Ascending aorta (tissue), 2 donors: ENCODE measurements at places on chromosomes 1 and 21.

DNA sequence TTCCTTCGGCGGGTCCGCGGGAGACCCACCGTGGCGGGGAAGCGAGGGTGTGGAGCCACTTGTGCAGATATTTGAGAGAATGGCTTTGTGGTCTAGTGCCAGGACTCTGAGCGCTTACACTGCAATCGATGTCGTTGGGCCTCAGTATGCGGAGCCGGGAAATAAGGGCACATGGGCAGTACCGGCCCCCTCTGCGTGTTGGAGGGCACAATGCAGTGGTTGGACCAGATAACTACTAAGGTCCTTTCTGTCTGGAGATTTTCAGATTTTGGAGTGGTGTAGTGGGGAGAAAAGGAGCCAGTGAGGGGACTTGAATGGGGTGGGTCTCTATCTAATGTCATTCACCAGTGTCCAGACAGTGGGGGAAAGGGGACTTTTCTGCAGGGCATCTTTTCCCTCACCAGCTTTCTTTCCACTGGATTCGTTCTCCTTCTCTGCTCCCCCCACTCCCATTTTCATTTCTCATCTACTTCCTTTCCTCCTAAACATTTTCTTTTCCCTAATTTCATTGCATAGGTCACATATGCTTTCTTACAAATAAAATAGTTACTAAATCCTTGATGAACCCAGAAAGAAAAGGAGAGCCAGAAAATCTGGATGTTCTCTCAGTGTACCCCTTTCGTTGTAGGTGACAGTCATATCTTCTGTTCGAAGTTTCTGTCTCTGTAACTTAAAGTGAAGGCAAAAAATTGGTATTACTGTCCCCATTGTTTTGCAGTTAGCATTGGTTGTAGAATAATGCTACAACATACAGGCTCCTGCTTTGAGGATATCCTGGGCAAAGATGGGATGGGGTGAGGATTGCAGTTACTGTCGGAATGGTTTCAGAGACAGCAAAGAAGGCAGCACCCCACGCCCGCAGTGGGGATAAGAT is 1.4 kb downstream of the ATF3 start:
- H3K27me3 ChIP-seq = no peaks in the 10 kb centered on the region
- H3K4me1 ChIP-seq = peaks cover 25% of the 10 kb centered on the region
- peak overlapping the region; percentile 64 for H3K4me3 ChIP-seq
- no peak for DNase-seq
- H3K36me3 ChIP-seq = peaks cover 2% of the 10 kb centered on the region
- peak overlapping the region; percentile 99 for H3K27ac ChIP-seq

DNA sequence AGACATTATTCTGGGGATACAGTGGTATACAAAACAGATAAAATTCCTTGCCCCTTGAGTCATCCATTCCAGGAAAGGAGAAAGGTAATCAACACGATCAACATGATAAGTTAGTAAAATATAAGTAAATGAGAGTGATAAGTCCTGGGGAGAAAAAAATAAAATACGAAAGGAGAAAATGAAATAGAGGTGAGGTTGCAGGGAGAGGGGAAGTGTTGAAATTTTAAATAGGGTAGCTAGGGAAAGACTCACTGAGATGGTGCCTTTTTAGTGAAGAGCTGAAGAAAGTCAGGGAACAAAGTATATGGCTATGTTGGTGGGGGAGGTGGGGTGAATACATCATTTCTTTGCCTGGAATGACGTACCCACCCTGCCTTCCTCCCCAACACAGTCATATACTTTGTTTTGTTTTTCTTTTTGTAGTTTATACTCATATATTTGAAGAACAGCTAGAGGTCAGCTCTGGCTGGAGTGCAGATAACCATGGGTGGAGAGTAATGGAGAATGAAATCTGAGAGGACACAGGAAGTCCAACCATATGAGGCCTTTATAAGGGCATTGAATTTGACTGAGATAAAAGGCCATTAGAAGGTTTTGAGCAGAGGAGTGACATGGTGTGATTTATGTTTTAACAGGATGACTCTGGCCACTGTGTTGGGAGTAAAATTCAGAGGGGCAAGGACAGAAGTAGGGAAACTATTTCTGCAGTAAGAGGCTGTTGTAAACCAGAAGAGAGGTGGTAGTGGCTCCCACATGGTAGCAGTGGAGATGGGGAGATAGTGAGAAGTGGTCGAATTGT is 54.8 kb downstream of the OSBPL9 start:
- H3K27me3 ChIP-seq = no peaks in the 10 kb centered on the region
- H3K4me1 ChIP-seq = peaks cover 41% of the 10 kb centered on the region
- H3K36me3 ChIP-seq = no peaks in the 10 kb centered on the region
- DNase-seq = no peak
- H3K4me3 ChIP-seq = no peak overlapping the region

DNA sequence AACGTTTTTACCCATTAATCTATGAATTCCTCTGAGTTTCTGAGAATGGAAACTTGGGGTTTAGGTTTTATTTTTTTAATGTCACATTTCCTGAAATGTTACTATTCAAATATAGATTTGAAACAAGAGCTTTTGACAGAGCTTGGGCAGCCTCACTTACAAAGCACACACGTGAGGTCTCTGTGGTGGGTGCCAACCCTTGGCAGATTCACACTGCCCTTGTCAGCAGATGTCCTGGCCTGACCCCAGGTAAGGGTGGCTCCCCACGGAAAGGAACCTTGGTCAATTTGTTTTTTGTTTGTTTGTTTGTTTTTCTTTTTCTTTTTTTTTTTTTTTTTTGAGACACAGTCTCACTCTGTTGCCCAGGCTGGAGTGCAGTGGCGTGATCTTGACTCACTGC is 53.5 kb downstream of the FAAP20 start:
- H3K27ac ChIP-seq = no peak overlapping the region
- no peak for DNase-seq
- no peak overlapping the region for H3K4me3 ChIP-seq
- no peaks in the 10 kb centered on the region for H3K27me3 ChIP-seq
- H3K4me1 ChIP-seq = no peaks in the 10 kb centered on the region
- H3K36me3 ChIP-seq = no peaks in the 10 kb centered on the region

DNA sequence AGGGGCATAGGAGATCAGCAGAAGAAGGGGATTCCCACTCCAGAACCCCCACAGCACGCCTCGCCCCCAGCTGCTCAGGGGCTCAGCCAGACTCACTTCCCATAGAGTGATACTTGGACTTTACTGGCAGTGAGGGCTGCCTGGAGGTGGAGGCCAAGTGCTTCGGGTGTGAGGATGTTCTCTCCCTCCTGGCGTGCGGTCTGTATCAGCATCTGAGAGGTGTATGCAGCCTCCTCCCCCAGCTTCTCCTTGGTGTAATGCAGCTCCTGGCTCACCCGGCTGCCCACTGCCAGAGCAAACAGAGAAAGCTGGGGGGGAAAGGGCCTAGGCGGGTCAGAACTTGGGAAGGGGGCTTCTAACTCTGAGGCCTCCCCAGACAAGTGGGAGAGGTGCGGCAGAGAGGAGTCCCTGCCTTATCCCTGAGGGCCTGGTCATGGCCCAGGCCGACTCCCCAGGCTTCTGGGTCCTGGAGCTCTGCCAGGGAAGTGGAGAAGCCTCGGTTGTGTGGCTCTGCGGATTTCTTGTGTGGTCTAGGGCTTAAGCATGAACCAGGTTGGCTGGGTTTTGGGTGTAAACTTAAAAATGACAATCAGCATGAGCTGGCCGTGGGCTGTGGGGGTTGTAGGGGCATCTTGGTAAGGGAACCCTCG is 10.9 kb downstream of the PTCH2 start:
- DNase-seq = no peak
- no peak overlapping the region for H3K4me3 ChIP-seq
- no peak overlapping the region for H3K27ac ChIP-seq
- no peaks in the 10 kb centered on the region for H3K27me3 ChIP-seq

- no peaks in the 10 kb centered on the region for H3K27me3 ChIP-seq
- DNase-seq = no peak
- H3K27ac ChIP-seq = peak overlapping the region; percentile 97
- H3K4me1 ChIP-seq = peaks cover 24% of the 10 kb centered on the region
- no peaks in the 10 kb centered on the region for H3K36me3 ChIP-seq
These were observed 4.8 kb upstream of the SLC2A1 start for GRCh38 chr1:42963378-42964043.

GRCh38 chr1:28129150-28129549 is 40.7 kb upstream of the EYA3 start:
- H3K27ac ChIP-seq = no peak overlapping the region
- no peaks in the 10 kb centered on the region for H3K27me3 ChIP-seq
- H3K36me3 ChIP-seq = no peaks in the 10 kb centered on the region
- H3K4me3 ChIP-seq = no peak overlapping the region

DNA sequence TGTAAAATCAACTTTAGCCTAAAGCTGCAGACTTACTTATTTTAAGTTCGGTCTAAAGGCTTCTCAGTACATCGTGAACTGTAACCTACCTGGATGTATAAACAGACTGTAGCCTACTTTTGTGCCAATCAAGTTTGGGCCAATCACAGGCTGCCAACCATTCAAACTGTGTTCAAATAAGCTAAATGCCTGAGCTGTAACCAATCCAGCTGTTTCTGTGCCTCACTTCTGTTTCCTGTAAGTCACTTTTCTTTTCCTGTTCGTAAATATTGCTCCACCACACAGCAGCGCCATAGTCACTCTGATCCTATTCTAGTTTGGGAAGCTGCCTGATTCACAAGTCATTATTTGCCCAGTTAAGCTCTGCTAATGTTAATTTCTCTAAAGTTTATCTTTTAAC is 37.5 kb upstream of the SLAMF9 start:
- no peak overlapping the region for H3K4me3 ChIP-seq
- H3K4me1 ChIP-seq = no peaks in the 10 kb centered on the region
- no peak for DNase-seq
- H3K27ac ChIP-seq = no peak overlapping the region
- H3K27me3 ChIP-seq = no peaks in the 10 kb centered on the region

GRCh38 chr1:4172644-4173599 is 272.9 kb upstream of the C1orf174 start:
- no peak for DNase-seq
- no peak overlapping the region for H3K4me3 ChIP-seq
- H3K27ac ChIP-seq = no peak overlapping the region
- no peaks in the 10 kb centered on the region for H3K4me1 ChIP-seq
- no peaks in the 10 kb centered on the region for H3K27me3 ChIP-seq
- H3K36me3 ChIP-seq = no peaks in the 10 kb centered on the region

GRCh38 chr21:42986125-42986783 is 11.9 kb downstream of the PKNOX1 start:
- H3K27ac ChIP-seq = no peak overlapping the region
- DNase-seq = no peak
- no peak overlapping the region for H3K4me3 ChIP-seq
- no peaks in the 10 kb centered on the region for H3K27me3 ChIP-seq
- H3K36me3 ChIP-seq = no peaks in the 10 kb centered on the region
- H3K4me1 ChIP-seq = no peaks in the 10 kb centered on the region

DNA sequence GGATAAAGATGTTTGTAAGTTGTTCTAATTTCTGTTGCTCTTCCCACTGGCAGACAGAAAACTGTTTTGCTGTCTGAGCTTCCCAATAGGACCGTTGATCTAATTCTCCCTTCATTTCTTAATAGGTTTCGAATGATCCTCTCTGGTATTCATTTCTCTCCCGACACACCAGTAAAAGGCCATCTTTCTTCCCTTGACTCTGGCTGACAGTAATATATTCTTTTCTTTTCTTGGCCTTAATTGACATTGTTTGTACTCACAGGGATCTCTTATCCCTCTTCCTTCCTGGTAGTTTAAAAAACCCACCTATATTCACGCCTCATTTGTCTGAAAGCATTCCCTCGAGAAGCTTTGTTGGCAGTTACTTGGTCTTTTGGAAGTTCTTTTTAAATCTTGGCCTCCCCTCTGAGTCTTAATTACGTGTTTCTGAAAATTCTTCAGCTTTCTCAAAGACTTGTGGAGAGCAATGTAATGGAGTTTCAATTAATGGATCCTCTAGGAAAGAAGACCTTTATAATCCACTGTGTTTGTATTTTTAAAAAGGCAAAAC is 40.3 kb downstream of the MAP10 start:
- no peak overlapping the region for H3K4me3 ChIP-seq
- H3K4me1 ChIP-seq = no peaks in the 10 kb centered on the region
- H3K27ac ChIP-seq = no peak overlapping the region

DNA sequence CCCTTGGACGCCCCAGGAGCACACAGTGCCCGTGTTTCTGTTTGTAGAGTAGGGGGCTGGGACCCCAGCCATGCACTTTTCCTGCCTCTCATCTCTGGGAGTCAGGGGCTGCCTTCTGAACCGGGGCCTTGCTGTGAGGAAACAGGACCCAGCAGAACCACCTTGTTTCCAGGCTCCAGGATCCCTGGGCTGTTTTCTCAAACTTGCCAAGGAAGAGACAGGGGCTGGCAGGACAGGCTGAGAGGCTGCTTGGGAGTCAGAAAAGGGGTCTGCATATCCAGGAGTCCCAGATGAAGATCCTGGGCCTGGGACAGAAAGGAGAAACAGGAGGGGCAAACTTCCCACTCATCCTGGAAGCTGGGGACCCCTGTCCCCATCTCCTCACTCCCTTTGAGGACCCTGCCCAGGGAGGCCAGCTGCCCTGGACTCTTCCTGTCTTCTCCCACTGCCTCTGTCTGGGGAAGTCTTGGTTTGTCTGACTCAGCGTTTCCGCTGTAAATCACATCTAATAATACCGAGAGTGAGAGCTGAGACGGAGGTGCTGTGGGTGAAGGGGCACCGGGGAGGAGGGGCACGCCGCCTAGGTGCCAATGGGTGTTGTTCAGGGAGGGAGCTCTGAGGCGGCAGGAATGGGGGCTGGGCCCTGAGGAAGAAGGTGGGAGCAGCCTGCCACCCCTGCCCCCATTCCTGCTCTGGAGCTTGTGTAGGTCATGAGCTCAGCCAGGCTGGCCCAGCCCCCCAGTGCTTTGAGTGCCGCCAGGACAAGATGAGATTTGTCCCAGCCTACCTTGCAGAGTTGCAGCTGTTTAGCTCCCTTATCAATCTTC is 16.7 kb downstream of the POU3F1 start:
- no peak overlapping the region for H3K27ac ChIP-seq
- H3K4me3 ChIP-seq = no peak overlapping the region
- DNase-seq = no peak
- peaks cover 14% of the 10 kb centered on the region for H3K36me3 ChIP-seq

DNA sequence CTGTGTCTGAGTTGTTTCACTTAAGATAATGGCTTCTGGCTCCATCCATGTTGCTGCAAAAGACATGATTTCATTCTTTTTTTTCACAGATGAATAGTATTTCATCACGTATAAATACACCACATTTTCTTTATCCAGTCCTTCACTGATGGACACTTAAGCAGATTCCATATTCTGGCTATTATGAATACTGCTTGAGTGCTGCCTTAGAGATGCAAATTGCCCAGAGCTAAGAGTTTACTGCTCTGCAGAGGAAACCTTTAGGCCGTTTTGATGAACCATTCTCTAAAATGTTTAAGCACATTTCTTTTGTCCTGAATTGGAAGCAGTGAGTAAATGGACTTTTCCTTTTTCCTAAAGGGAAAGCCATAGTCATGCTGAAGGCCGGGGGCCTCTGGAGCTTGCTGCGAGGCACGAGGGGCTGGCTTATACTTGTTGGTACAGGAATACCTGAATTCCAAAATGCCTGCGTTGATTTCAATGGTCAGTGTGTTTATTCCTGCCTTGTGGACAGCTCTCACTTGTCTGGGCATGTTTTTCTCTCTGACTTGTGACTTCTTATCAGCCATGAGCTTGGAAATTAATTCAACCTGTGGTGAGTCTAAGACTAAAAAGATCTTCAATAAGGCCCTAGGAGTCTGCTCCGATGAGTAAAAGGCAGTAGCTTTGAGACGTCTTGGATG is 201.0 kb upstream of the MAP1LC3C start:
- H3K4me1 ChIP-seq = no peaks in the 10 kb centered on the region
- H3K36me3 ChIP-seq = peaks cover 4% of the 10 kb centered on the region
- H3K27me3 ChIP-seq = no peaks in the 10 kb centered on the region
- no peak overlapping the region for H3K4me3 ChIP-seq
- DNase-seq = no peak

GRCh38 chr1:64616039-64616438 is 128.8 kb upstream of the RAVER2 start:
- H3K36me3 ChIP-seq = no peaks in the 10 kb centered on the region
- no peak overlapping the region for H3K27ac ChIP-seq
- H3K27me3 ChIP-seq = no peaks in the 10 kb centered on the region
